Sigmoid colon (tissue), 7 donors: ENCODE measurements at places on chromosomes 2 and 18.
A peak's percentile ranks its signal among the peaks of the same experiment; 100 is the strongest.

- no peak for DNase-seq
Observed at GRCh38 chr2:122414902-122415301, 659.5 kb downstream of the TSN start.

- DNase-seq, result no peak
Observed at GRCh38 chr2:98727369-98728087, 3.4 kb downstream of the MGAT4A start.

GRCh38 chr2:98164256-98164655 is 77.3 kb downstream of the VWA3B start:
- DNase-seq, result no peak

DNA sequence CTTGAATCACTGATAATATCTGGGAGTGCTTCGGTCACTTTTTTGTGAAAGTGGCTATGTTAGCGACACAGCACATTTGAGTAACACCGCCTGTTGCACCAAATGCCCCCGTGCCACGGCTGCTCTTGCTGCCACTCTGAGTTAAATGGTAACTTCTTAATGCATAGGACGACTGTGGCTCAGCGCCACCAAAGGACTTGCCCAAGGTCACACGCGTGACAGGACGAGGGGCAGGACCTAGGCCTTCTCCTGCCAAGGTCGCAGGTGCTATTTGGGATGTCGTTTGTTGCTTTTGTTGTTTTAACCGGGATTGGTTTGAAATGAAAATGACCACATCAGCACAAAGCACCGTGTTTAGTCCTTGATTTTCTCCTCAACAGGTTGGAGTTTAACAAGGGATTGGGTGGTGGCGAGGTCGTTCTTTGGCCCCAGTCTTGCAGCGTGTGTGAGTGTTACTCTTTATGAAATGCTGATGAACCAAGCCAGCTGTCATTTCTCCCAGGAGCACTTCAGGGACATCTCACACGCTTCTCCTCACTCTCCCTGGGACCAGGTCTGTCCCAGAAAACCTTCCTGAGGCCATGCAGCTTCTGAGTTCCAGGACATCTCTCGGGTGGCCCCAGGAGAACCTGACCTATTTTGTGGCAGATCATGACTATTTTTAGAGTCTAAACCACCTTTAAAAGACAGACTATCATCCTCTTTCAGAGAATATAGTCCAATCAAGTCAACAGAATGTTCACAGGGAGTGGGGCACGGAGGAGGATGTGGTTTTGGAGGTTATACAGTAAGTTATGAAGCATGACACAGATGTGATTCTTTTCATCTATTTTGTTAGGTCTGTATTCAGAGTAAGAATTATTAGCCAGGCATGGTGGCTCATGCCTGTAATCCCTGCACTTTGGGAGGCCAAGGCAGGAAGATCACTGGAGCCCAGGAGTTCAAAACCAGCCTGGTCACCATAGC is 49.9 kb downstream of the MTCL1 start:
- no peak for DNase-seq

GRCh38 chr2:64985447-64985846 is 3.8 kb upstream of the SLC1A4 start:
- no peak for DNase-seq

DNA sequence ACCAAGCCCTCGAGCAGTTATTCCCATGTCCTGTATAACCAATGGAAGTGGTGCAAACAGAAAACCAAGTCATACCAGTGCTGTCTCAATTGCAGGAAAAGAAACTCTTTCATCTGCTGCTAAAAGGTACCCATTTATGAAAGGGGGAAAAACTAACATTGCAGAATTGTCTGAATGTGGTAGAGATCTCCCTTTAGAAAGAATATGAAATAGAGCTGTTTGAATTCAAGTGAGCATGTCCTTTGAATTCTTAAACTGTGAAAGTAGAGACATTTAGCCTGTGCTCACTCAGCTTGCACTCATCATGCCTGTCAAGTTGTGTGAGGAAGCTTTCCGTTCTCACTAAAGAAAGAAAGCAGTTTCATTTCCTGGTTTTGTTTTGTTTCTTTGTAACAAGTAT is 87.4 kb downstream of the EML4 start:
- no peak for DNase-seq

GRCh38 chr2:17557596-17557995 is 17.1 kb downstream of the VSNL1 start:
- DNase-seq, result no peak

DNA sequence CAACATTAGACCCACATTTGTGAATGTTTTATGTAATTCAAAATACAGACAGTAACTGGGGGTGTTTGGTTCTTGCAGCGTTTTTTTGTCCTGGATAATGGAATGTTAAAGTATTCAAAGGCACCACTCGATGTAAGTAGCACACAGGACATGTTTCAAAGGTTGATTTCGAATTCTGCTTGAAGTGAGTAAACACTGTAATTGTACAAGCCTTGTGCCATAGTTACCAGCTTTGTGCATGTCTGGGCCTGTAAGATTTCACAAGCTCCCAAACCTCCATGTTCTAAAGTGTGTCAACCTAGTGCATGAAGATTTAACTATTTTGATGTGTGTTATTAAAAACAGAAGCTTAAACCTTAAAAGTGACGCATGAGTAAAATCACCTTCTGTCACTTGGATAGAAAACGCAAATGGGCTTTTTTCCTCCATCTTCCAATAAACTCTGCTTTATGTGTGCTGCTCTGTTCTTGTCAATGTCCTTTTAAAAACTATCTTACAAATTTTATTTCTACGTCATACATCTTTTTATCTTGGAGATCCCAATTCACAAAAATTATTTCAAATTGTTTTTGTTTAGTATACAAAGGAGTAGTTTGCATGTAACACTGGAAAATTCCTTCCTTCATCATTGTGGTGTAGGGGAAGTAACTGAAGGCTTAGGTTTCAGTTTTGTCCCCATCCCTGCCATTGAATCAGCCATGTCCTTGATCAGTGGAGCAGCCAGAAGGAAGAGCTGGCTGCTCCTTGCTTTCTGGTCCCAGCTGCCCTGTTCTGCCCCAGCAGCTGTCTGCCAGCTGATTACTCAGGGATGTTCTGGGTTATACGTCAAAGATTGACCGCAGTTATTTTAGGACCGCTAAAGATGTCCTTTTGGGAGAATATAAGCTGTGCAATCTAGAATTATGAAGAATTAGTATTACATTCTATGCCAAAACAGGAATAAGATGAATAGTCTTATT is 119.2 kb downstream of the PRKRA start:
- DNase-seq, result no peak

- no peak for DNase-seq
Observed at GRCh38 chr2:208174144-208174543, 10.8 kb upstream of the CRYGA start.

GRCh38 chr2:212037062-212037461 is 501.5 kb downstream of the ERBB4 start:
- DNase-seq, result no peak

GRCh38 chr2:221461901-221462300 is 110.2 kb downstream of the EPHA4 start:
- DNase-seq, result no peak

- DNase-seq, result no peak
Observed at GRCh38 chr18:12608301-12608700, 49.6 kb downstream of the SPIRE1 start.

GRCh38 chr2:16613539-16614011 is 52.1 kb downstream of the CYRIA start:
- DNase-seq, result no peak

GRCh38 chr2:23492337-23492675 is 107.3 kb downstream of the KLHL29 start:
- no peak for DNase-seq

GRCh38 chr18:59140302-59140885 is 710 bp downstream of the SEC11C start:
- peak; percentile 64 for DNase-seq

- DNase-seq, result no peak
Observed at GRCh38 chr2:109597283-109597682, 16.5 kb downstream of the SEPTIN10 start.

- DNase-seq, result no peak
Observed at GRCh38 chr2:150732491-150732890, 245.0 kb upstream of the RND3 start.
